Fibroblast of lung (primary cell): ENCODE measurements at places on chromosomes 12 and 14. TPM values are rescaled to one million over a fixed set of nuclear protein-coding genes. Genes with fewer than 3 reads are reported as not detected.

The ANO2 gene
- 0.17 TPM in 1 of 2 replicates, not detected in the other for total RNA-seq

The SIX4 gene
- 9.2 and 18.3 TPM in 2 replicates for total RNA-seq

The MYO1A gene
- 0.17 and 0.26 TPM in 2 replicates for total RNA-seq

The KLRG1 gene
- 1.0 and 1.8 TPM in 2 replicates for total RNA-seq

The CLEC4D gene
- not detected in 2 replicates for total RNA-seq

The CBX5 gene
- total RNA-seq: 20.5 and 27.7 TPM in 2 replicates

The GPR68 gene
- total RNA-seq: 0.26 and 0.66 TPM in 2 replicates

The KRT1 gene
- not detected in 2 replicates for total RNA-seq

The HPD gene
- total RNA-seq: 0.17 and 0.26 TPM in 2 replicates

The GALNT16 gene
- total RNA-seq: 8.5 and 9.6 TPM in 2 replicates

The IFNG-AS1 gene
- not detected in 2 replicates for total RNA-seq

The OR6C2 gene
- total RNA-seq: not detected in 2 replicates

The GDF3 gene
- total RNA-seq: not detected in 2 replicates

The KSR2 gene
- total RNA-seq: not detected in 2 replicates

The APPL2 gene
- total RNA-seq: 43.9 and 53.8 TPM in 2 replicates

The ANAPC7 gene
- total RNA-seq: 44.9 and 49.5 TPM in 2 replicates

The GCH1 gene
- total RNA-seq: 1.5 and 6.4 TPM in 2 replicates

The CACNA2D4 gene
- total RNA-seq: 0.26 and 0.99 TPM in 2 replicates

The ACOT6 gene
- total RNA-seq: not detected in 2 replicates

The LRFN5 gene
- total RNA-seq: 2.8 and 3.6 TPM in 2 replicates

The CYP46A1 gene
- under 0.01 and 0.33 TPM in 2 replicates for total RNA-seq

The OR8S1 gene
- total RNA-seq: not detected in 2 replicates

The USP15 gene
- 40.6 and 57.6 TPM in 2 replicates for total RNA-seq

The KRT6A gene
- total RNA-seq: not detected in 2 replicates

The EP400 gene
- 8.0 and 12.4 TPM in 2 replicates for total RNA-seq

The FAM181A gene
- total RNA-seq: not detected in 2 replicates

The GLIPR1L1 gene
- under 0.01 TPM in 1 of 2 replicates, not detected in the other for total RNA-seq

The SYNJ2BP gene
- total RNA-seq: 14.4 and 15.4 TPM in 2 replicates

The TMEM229B gene
- total RNA-seq: 0.77 and 0.99 TPM in 2 replicates
